ENCODE measurements at places on chromosomes 7 and 10.

GRCh38 chr10:77970869-77971803 is 44.6 kb upstream of the DLG5 start:
- DNase-seq = peak; percentile 97

GRCh38 chr10:64109926-64110495 is 588.8 kb downstream of the REEP3 start:
- no peak for DNase-seq

DNA sequence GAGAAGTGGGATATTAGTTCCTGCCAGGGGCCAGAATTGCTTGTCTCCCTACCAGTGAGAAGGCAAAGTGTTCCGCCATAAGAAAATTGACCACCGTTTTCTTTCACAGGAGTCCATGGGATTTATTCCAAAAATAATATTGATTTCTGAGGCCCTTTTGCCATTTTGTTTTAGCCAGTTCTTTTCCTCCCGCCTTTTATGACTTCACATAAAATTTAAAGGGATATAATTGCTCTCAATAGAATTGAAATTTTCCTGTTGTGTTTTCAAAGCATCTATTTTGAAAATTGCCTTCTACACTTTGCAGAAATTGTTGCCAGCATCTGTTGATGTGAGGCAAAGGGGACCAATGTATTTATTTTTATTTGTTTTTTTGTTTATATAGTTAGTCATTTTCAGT is 53.6 kb downstream of the PLCE1 start:
- DNase-seq = no peak

DNA sequence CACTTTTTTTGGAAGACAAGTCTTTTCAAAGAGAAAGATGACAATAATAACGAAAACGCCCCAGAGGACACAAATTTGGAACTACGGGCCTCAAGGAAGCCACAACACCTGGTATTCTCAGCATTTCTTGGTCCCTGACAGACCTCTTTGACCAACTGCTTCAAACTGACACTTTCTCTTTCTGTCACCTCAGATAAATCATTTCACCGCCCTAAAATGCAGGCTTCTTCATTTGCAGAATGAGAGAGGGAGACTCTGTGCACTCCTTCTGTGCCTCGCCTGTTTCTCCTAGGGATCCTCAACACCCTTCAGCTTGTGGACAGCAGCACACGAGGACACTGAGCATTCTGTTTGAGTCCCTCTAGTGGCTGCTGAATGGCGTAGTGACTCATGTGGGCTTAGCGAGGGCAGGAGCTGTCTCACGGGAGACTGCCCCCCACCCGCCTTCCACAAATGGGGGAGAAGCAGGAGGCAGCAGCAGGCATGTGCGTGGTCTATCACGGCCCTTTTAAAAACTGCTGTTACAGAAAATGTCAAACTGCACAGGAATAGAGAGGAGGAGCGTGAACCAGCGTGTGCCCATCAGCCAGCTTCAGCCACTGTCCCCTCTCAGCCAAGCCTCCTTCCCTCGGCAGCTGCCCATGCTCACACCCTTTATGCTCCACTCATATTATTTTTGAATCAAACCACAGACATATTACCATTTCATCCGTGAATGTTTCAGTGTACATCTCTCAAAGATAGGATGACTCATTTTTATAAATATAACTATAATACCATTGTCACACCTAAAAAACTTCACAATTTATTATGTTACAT is 41.4 kb downstream of the GSDME start:
- peak; percentile 53 for DNase-seq

DNA sequence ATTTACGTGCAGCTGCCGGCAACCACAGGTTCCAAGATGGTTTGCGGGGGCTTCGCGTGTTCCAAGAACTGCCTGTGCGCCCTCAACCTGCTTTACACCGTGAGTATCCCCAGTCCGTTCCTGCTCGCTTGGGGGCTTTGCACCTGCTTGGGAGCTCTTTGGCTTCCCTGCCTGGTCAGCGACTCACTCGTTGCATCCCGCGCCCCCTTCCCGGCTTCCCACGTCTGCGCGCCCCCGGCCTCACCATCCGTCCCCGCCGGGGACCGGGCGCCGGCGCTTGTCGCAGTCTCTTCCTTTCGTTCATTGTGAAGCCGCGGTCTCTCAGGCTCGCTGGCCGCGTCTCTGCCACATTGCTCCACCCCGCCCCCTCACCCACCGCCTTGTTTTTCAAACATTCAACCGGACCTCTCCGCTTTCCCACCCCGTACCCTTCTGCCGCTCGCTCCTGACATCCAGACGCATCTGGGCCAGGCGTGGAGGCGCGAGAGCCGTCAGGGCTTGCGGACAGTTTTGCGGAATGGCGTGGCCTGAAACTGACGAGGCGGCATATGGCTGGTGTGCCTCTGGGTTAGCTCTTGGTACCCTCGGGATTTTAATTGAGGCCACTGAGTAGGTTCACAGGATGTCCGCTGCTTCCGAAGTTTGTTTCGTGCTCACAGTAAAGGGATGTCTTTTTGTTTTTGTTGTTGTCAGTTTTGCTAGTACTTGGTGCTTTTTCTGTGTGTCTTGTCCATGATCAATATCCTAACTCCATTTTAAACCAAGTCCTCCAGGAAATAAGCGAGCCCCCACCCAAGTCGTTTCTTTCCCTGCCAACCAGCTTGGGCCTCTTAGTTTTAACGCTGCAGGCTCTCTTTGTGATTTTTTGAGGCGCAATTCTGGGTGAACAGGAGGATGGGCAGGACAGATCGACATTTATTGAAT is 639 bp downstream of the TSPAN13 start:
- DNase-seq = peak; percentile 36

DNA sequence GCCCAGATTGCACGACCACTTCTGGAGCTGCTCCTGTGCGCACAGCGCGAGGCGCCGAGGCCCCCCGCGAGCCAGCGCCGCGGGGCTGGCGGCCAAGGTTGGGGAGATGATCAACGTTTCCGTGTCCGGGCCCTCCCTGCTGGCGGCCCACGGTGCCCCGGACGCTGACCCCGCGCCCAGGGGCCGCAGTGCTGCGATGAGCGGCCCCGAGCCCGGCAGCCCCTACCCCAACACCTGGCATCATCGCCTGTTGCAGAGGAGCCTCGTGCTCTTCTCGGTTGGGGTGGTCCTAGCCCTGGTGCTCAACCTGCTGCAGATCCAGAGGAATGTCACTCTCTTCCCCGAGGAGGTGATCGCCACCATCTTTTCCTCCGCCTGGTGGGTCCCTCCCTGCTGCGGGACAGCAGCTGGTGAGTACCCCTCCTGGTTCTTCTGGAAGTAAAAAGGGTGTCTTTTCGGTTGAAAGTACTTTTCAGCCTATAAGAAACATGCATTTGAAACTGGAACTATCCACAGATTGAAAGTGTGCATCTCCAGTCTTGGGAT is 683 bp downstream of the INSIG1 start:
- no peak for DNase-seq

GRCh38 chr10:101749047-101750016 is 26.6 kb downstream of the FGF8 start:
- DNase-seq = no peak

DNA sequence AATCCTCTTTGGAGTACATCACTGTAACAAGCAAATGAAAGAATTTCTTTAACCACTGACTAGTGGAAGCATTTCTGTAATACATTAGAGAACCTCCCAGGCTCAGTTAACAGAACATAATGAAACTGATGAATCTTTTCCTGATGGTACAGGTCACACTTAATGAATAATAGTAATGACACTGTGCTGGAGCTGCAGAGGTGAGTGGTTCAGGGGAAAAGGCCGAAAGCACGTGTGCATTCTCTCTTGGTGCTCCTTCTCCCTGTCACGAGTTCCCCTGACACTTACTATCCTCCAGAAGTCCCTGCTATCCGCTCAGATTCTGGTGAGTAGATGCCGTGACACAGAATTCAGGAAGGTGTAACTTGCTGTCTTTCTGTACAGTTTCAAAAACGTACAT is 8.0 kb downstream of the HIPK2 start:
- DNase-seq = no peak

- peak; percentile 34 for DNase-seq
These were observed 111.5 kb downstream of the SH2D4B start for GRCh38 chr10:80649183-80649582.

GRCh38 chr10:49277973-49278372 is 21.0 kb upstream of the C10orf71 start:
- DNase-seq = no peak

- DNase-seq = no peak
These were observed 199.9 kb upstream of the NRP1 start for GRCh38 chr10:33534416-33534815.

GRCh38 chr7:80499350-80499953 is 12.4 kb downstream of the GNAT3 start:
- DNase-seq = peak; percentile 34

GRCh38 chr10:3908183-3908582 is 123.2 kb upstream of the KLF6 start:
- no peak for DNase-seq

GRCh38 chr7:41336981-41337380 is 365.9 kb downstream of the INHBA start:
- peak; percentile 30 for DNase-seq

DNA sequence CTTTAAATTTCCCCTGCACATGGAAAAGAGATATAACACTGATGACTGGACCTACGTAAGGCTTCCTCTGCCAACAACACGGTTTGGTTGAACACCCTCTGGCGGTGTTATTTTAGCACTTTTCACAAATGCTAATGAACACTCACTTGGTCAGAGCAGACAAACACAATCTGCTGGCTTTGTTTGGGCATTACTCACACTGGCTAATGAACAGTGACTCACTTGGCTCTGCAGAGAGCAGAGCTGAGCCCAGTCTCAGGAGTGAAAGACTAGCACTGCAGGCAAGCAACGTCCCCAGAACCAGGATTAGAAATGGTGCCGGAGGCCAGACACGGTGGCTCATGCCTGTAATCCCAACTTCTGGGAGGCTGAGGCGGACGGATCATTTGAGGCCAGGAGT is 430.8 kb downstream of the PLXNA4 start:
- DNase-seq = peak; percentile 46

GRCh38 chr7:17545348-17545747 is 246.9 kb downstream of the AHR start:
- DNase-seq = peak; percentile 51

DNA sequence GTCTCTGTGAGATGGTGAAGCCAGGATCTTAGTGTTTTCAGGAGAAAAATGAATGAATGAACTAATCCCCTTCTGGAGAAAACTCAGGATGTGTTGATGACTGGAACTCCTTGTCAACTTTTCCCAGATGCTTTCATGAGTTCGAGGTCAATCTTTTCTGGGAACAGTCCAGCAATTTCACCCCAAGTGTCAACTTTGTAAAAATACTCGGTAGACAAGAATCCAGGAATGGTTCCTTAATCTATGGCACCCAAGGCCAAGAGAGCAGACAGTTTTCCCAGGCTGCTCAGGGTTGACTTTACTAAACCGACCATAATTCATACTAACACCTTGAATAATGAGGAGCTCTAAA is 31.1 kb upstream of the LYZL1 start:
- no peak for DNase-seq

GRCh38 chr7:112882991-112883390 is 92.8 kb upstream of the TMEM168 start:
- DNase-seq = peak; percentile 53

- DNase-seq = peak; percentile 46
These were observed 828.8 kb upstream of the MBL2 start for GRCh38 chr10:53601260-53601875.

DNA sequence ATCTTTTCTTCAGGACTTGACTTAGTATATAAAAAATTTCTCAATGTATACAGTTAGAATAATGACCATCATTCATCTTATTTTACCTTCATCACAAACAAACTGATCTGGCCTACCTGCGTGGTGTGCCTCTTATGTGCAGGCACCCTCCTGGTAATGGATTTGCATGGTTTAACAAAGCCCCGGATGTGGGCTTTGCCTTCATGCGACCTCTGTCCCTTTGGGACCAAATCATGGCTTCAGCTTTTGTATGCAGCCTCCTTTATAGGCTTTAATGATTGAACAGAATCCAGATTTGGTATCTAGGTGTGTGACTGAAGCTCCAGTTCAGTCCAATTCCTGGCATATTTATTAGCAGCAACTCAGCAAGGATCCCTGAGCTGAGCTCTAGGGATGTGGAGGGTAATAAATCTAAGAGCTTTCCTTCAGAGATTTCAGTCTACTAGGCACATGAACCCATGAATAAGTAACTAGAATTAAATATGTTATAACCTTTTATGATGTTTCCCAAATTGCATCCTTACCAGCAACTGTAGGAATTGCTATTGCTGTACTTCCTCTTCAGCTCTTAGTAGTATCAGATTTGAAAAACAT is 256.9 kb downstream of the ABCA13 start:
- no peak for DNase-seq

DNA sequence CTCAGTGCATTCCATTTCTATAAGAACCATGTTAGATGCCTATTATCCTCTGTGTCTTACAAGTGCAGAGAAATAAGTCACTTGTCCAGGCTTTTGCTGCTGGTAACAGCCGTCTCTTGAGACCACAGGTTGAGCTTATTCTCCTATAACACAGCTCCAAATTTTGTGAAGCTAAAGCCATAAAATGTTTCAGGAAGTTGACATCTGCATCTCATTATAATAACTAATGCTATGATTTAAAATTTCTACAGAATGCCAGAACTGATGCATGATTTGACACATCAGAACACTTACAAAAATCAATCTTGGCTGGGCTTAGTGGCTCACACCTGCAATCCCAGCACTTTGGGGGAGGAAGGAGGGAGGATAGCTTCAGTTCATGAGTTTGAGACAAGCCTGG is 986.9 kb downstream of the TYW1 start:
- DNase-seq = peak; percentile 79

- no peak for DNase-seq
These were observed 251.4 kb upstream of the HABP2 start for GRCh38 chr10:113301342-113301984.

DNA sequence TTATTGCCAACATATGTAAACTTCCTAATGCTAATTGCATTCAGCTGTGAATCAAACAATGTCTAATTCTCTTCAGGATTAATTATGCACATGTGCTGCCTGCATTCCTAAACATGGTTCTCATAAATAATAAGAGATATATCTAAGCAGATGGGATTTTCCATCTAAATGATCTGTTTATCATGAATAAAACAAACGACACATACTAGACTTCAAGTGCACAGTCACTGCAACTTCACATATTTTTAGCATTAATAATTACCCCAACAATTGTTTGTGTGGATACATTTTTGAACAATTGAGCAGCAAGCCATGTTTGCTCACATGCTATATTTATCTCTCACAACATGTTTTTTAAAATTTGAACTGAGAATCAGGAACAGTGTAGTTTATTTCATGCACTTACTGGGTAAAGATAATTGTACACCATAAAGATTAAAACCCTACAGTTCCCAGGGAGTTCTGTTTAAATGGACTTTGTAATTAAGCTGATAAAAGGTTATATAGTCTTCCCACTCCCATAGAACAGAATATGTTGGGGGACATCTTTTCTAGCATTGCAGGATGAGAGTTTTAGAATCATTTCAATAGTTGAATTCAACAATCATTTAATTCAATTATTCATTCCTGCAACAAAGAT is 378.5 kb downstream of the MDFIC start:
- DNase-seq = no peak

All from muscle of leg (tissue), 16 donors.